ENCODE measurements at places on chromosomes 5 and 9.

DNA sequence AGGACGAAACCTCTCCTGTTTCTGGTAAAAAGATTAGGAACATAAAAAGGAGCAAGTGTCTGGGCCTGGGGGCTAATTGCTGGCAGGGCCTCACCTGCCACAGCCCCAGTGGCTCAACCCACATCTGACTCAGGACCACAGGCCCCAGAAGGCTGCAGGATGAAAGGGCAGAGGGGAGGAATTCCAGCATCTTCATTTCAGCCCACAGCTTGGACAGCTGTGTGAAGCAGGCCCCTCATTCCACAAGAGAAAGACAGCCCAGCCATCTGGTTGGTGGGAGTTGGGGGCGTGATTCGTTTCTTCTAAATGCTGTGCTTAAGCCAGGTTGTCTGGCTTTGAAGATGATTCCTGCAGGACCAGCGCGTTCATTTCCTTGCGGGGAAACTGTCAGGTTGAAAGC, 29.1 kb downstream of the NKX2-5 start:
- no peak for DNase-seq

- no peak for DNase-seq
Measured at GRCh38 chr9:71663216-71663615, 105.1 kb downstream of the CEMIP2 start.

DNA sequence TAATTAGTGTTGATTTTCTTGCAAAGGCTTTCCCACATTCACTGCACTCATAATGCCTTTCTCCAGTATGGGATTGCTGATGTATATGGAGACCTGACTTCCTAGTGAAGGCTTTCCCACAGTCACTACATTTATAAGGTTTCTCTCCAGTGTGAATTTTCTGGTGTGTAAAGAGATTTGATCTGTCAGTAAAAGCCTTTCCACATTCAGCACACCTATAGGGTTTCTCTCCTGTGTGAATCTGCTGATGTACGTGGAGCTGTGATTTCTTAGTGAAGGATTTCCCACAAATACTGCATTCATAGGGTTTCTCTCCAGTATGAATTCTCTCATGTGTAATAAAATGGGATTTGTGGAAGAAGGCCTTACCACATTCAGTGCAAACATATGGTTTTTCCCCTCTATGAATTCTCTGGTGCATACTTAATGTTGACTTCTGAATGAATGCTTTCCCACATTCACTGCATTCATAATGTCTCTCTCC, 31.1 kb downstream of the ZNF484 start:
- no peak for DNase-seq

DNA sequence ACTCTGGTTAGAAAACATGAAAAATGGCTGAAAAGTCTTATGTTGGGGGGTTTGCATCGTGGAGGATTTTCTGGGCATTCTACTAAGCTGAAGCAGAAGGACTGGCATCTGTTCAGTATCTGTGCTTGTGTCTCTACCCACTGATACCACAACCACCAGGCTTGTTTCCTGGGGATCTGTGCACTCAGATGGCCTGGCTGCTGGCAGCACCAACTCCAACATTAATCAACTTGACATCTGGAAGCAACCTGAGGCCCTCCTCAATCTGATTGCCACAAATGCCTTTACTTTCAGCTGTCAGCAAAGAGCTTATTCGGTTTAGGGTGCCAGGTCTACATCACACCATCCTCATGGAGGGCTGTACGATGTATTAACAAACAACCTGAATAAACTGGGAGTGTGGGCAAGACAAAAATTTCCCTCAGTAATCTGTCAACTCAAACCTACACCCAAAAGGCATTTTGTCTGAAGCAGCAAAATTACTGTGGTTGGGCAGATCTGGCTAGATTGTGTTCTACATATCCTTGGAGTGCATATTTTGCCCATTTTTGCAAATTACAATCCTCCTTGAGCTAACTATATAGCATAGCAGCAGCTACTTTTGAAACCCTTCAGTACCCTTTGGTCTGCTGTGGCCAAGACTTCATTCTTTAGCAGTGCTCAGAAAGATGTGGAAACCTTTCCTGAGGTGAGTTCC, 74.6 kb downstream of the FOXD1 start:
- DNase-seq: no peak

DNA sequence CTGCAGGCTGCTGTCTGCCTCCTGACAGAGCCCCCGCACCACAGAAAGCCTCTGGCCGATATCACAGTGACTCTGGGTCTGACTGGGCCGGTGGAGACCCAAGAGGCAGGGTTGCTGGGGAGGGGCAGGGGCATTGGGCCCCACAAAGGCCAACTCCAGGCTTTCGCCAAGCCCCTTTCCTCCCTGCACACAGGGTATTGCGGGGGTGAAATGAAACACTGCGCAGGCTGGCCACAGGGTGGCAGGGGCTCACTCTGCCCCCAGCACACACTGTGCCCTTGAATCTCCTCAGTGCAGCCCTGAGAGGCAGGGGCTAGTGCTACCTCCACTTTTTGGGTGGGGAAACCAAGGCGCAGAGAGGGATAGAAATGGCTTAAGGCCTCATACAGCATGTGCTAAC, 44.6 kb downstream of the BARX1 start:
- no peak for DNase-seq

DNA sequence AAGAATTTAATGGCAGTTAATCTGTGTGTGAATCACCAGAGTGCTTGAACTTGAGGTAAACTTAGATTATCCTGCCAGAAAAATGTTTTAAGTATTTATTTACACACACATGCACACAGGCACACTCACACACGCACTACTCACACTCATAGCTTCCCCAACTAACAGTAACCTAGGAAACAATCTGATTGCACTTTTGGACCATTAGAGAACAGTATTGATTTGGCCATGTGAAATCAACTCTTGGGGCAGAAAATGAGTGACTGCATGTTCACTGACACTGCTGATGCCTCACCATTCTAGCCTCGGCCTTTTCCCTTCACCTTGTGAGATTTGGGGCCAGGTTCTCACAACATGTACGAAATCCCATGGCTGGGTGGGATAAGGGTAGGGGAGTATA, 64.1 kb downstream of the SLC1A3 start:
- DNase-seq: no peak

GRCh38 chr5:53613061-53613460, 52.6 kb downstream of the NDUFS4 start:
- DNase-seq: no peak

GRCh38 chr9:110027671-110028081, 180.3 kb downstream of the C9orf152 start:
- DNase-seq: no peak

- no peak for DNase-seq
Measured at GRCh38 chr5:95655575-95655974, 9.0 kb downstream of the RFESD start.

DNA sequence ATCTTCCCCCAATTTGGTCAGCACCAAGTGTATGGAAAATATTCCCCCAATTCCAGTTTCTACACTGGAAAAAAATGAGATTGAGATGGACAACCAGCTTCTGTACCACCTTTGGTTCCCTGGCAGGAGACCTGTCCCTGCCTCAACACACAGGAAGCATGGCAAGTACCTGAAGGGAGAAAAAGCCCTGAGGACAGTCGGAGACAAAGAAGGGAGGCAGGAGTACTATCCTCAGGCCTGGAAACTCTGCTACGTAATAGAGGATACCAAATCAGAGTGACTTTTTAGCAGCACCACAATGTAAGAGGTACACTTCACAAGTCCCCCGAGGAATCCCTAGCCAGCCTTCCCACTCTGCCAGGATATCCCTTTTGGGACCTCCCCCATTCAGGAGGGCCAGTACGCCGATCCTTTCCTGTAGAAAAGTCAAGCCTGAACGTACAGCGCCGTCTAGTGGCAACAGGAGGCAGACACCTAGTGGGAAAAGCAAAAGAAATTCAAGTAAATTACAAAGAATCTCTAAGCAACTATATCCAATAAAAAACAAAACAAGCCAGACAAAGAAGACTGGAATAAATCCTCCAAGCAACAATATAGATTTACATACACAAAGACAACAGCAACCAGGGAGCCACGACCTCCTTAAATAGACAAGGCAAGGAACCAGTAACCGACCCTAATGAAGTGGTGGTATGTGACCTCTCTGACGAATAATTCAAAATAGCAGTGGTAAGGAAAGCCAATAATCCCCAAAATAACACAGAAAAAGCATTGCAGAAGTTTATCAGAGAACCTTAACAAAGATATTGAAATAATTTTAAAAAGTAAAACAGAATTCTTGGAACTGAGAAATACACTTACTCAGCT, 63.3 kb upstream of the SLCO6A1 start:
- no peak for DNase-seq

- DNase-seq: no peak
Measured at GRCh38 chr5:40505031-40505430, 174.7 kb upstream of the PTGER4 start.

DNA sequence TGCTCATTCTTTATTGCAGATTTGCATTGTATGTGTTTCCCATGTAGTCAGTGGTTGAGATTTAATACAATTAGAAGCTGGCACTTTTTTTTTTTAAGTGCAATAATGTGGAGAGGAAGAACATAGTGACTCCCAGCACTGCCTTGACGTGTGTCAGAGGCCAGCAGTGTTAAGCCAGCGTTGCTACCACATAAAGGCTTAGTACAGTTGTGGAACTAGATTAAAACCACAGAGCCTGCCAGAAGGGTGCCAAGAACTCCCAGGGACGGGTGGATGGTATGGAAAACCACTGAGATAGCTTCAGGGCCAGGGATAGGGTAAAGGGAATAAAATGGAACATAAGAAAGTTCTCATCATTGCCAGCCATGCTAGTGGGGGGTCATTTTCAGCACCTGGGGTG, 142.9 kb downstream of the TRIO start:
- no peak for DNase-seq

GRCh38 chr9:109182940-109183798, 16.1 kb upstream of the FRRS1L start:
- no peak for DNase-seq

- no peak for DNase-seq
Measured at GRCh38 chr5:145859453-145859852, 13.4 kb downstream of the GRXCR2 start.

- no peak for DNase-seq
Measured at GRCh38 chr5:180207593-180207992, 1.4 kb downstream of the RASGEF1C start.

GRCh38 chr5:39107350-39107749, 33.2 kb upstream of the RICTOR start:
- no peak for DNase-seq

GRCh38 chr9:130268521-130269211, 3.1 kb downstream of the HMCN2 start:
- DNase-seq: no peak

- DNase-seq: no peak
Measured at GRCh38 chr5:168165977-168166376, 125.5 kb upstream of the WWC1 start.

DNA sequence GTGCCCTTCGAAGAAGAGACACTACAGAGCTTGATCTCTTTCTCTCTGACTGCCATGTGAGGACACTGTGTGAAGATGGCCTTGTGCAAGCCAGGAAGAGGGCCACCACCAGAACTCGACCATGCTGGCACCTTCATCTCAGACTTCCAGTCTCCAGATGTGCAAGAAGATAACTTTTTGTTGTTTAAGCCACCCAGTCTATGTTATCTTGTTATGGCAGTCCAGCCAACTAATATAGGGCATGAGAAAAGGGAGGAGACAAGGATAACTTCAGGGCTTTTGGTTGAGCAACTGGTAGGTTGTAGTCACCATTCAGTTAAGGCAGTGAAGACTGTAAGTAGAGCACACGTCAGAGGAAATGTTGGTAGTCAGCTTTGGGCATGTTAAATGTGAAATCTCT, 515.5 kb downstream of the CSNK1G3 start:
- DNase-seq: no peak

DNA sequence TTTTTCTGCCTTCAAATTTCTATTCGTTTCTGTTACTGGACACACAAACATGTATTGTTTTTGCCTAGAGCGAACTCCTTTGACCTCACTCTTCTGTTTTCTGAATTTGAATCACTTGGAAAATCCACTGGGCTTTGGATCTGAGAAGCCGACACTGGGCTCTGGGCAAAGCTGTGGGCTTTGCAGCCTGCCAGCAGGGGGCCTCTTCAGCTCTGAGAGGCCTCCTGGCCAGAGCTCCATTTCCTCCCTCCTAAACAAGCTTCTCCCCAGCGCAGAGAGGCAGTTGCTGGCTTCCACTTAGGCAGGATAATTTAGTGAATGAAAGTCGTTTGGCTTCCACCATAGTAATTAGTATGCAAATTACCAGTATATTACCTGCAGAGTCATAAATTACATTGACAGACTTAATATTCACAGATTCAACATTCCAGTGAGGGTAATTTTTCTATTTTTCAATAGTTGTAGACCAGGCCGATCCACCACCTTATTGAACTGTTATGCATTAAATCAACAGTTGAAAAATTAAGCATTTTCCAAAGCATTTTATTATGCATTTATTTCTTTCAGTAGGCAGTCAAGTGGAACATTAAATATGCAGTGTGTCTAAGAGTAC, 104.0 kb upstream of the ZNF366 start:
- DNase-seq: peak; percentile 10

GRCh38 chr5:83368835-83369234, 102.7 kb upstream of the VCAN start:
- DNase-seq: no peak

DNA sequence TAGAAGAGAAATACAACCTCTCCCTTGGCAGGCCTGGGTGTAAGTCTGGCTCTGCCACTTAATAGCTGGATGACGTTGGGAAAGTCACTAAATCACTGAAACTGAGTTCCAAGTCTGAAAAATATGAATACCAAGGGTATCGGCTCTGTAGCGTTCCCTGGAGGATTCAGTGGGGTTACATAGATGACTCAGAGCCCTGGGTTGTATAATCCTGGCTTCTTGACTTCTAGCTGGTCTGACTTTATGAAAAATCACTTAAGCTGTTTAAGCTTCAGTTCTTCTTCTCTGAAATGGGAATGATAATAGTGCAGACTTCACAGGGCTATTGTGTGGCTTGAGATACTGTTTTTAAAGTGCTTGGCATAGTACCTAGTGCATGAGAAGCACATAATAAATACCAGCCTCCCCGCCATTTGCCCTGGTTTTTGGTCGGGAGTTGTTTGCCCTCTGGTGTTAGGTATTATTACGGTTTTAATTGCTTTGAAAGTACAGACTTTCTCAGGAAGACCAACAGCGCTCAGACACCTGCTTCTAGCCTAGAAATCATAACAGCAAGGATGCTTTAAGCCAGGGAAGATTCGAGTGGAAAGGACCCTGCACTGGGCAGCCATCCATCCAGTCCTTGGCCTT, 43.0 kb downstream of the CYFIP2 start:
- no peak for DNase-seq

DNA sequence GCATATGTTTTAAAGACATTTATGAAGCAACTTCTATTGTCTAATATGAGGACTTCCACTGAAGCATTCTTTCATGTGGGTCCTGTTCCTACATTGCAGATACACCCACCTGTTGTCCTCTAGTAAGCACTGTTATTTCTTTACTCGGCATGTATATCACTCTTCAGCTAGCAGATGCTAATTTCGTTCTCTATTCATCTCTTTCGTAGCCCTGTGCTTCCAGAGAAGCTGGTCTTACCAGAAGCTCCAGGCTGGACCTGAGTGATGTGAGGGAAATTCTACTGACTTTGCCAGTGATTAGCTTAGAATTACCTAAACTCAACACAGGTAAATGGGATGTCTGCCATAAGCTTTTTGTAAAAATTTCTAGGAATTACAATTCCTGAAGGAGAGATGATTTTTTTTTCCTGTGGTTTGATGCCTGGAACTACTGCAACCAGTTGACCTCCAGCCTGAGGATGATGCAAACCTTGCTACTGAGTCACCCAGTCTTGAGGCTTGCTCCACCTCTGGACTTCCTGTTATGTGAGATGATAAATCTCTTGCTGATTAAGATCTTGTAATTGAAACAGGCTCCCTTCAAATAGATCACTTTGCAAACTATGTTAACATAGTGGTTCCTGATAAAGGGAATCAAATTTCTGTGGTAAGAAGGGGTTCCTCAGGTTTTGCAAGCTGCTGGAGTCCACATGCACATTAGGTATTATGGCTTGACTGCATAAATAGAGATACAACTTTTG, 52.2 kb upstream of the SPINK5 start:
- DNase-seq: no peak
